Common myeloid progenitor, CD34-positive (primary cell): ENCODE measurements at places on chromosomes 13 and 19.
A peak's percentile ranks its signal among the peaks of the same experiment; 100 is the strongest.

- no peak for DNase-seq
Measured at GRCh38 chr13:94996445-94996844, 284.1 kb upstream of the SOX21 start.

DNA sequence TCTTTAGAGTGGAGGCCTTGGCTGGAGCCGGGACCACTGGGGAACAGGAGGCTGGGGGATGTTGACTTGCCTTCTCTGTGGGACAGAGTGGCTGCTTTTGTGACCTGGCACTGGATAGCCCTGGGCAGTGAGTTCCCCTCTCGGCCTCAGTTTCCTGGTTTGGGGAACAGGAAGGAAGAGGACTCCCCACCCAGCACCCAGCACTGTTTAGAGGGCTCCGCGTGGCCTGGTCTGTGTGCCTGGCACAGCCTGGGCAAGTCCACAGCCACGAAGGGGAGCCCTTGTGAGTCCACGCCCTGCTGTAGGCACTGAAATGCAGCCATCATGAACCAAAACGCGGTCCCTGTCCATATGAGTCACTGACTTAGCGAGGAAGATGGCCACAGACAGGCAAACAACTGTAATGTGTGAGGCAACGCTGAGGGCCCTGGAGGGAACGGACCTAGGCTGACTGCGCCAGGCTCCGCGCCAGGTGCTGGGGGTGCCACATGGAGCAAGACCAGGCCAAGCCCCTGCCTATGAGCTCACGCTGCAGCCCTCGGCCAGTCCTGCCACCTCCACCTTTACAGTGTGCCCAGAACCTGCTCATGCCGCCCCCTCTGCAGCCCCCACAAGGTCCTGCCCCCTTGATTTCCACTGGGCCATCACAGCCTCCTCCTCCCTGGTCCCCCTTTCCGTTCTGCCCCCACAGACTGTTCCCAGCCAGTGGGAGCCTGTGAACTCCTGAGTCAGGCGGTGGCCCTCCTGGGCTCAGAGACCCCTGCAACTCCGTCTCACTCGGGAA, 35.5 kb downstream of the PAK4 start:
- no peak for DNase-seq

DNA sequence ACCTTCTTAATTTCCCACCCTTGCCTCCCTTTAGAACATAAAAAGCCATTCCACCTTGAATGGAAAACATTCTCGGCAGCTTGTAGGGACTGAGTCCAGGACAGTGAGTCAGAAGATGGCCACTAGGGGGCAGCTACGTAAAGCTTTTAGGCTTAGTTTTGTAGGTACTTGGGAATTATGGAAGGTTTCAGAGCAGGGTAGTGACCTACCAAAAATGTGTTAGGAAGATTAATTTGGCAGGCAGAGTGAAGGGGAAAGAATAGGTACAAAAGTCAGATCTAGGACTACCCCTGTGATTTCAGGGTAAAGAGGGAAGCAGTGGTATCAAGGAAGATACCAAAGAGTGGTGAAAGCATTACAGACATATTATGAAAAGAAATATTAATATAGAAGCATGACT, 198.4 kb downstream of the NDFIP2 start:
- peak; percentile 74 for DNase-seq

DNA sequence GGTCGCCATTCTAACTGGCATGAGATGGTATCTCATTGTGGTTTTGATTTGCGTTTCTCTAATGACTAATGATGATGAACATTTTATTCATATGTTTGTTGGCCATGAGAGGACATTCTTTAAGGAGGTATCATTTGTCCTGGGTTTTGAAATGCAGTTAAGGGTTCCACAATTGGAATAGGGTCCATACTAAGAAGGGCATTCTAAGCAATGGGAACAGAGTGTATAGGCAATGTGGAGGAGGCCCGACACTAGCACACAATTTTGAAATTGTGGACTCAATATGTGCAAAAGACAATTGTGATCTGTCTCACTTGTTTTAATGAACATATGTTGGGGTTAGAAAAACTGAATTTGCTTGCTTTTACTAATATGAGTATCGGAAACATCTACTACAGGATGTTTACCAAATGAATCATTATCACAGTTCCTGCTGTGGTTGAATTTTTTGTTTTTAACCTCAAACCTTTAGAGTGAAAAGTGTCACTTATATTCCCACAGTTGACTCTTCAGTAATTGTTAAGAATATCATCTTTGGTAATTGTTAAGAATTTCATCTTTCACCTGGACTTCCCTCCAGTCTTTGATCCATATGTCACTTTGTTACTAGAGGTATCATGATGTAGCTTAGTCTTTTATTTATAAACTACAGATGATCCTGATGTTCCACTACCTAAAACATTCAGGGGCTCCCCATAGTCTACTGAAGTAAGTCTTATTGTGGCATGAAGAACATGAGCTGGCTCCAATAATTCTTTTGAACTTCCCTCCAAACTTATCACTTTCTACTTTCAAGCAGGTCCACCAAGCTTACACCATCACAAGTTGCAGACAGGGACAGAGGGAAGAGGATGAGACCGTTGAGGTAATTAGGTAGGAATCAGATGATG, 109.7 kb upstream of the KLF12 start:
- DNase-seq: no peak

GRCh38 chr13:59700281-59700680, 463.4 kb downstream of the DIAPH3 start:
- no peak for DNase-seq

DNA sequence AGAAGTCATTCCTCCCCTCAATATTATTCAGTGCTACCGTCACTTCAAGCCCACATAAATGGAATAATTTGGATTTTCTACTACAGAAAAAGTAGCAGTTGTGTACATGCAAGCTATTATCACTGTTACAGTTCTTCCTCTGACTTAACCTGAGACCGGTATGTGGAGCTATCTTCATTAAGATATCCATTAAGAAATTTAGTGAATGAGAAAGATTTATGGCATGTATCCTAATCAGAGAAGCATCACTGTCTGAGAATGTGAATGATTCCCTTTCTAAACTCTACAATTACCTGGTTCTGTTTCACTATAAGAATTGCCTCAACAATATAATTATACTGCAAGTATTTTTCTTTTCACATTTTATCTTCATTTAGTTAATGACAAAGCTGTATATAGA, 278.7 kb downstream of the KLF5 start:
- no peak for DNase-seq

DNA sequence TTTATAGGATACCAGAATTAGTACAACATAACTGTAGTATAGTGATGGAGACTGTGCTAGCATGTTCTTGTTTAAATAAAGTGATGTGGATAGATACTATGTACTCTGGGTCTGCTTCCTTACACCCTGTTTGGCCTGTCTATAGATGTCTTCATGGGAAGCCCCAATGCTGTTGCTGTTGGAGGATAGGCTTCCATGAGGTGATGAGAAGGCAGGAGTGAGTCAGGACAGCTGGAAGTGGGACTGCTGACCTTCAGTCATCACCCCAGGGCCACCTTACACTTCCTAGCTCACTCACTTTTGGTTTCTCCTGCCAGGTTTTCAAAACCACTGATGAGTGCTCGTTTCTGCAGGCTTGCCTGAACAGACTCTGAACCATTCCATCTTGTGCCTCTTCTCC, 4.2 kb downstream of the KCTD4 start:
- DNase-seq: no peak

- DNase-seq: no peak
Measured at GRCh38 chr19:48470856-48471255, 1.7 kb downstream of the CYTH2 start.

DNA sequence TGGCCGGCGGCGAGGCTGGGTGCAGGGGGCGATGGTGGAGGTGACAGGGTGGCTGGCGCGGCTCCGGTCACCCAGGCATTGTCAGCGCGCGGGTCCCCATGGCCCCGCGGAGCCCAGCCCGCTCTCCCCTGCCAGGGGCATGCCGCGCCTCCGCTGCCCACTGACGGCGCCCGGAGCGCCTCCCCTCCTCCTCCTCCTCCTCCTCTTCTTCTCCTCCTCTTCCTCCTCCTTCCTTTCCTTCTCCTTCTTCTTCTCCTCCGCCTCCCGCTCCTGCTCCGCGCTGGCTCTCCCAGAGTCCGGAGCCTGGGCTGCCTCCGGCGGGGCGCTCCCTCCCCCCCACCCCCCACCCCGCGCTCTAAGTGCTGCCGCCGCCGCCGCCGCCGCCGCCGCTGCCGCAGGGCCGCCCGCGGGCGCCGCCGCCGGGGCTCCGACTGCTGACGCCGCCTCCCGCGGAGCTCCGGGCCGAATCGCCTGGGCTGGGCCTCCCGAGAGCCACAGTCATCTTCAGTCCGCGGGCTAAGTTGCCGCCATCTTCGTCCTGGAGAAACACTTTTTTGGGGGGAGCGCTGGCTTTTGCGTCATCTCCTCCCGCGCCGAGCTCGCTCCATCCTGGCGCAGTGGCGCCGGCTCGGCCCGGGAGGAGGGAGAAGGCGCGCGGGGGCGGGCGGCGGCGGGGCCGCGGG, 348.3 kb downstream of the LIG4 start:
- DNase-seq: peak; percentile 17

GRCh38 chr13:105474983-105475610, 1060.4 kb downstream of the EFNB2 start:
- DNase-seq: peak; percentile 22

- DNase-seq: peak; percentile 17
Measured at GRCh38 chr13:99926014-99926731, 45.4 kb downstream of the ZIC5 start.

DNA sequence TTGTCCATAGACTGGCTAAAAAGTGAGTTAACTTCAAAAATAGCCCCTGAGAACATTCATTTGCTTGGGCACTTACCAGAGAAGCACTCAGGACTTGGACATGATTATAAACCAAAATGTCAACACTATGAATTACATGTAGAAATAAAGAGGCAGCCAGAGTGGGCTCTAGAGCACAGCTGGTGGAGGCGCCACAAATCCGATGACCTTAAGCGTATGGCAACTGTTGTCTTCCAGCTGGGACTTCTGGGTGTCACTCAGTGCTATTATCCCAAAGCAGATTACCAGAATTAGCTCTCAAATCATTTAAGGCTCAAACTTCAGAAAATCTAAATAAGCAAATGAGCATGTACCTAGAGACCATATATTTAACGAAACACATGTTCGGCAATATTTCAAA, 1255.5 kb upstream of the SLC10A2 start:
- no peak for DNase-seq
